ENCODE measurements at places on chromosomes 6 and 20.

DNA sequence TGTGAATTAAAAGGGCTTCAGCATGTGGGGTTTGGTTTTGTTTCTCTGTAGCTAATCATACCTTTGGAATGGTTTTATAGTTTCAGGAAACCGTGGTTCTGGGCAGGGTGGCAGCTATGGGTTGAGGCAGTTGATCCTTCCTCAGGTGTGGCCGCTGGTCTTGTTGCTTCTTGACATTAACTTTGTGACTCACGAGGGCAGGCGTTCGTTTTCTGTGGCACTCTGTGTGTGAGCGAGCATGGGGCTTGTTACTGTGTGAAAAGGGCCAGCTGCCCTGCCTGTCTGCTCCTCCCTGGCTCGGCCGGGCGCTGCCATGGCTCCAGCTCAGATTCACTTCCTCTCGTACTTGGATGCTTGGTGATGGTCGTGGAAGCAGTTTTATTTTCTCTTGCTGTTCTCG lies 16.2 kb downstream of the DNAJC5 start:
- DNase-seq = no peak

DNA sequence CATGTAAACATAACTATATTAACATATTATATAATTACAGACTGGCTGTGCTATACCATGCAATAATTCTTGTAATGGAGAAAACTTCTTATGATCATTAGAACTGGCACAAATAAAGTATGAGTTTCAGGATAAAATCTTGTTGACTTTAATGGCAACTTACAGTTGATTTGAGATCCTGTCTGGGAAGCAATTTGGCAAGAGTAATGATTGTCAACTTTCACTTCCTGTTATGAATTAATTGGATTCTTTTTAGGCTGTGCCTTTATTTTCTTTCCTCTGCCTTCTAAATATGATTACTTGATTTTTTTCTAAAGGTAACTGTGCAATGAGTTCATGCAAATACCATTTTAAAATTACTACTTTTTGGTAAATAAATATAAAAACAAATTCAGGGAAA lies 158.1 kb upstream of the B3GAT2 start:
- DNase-seq = no peak

GRCh38 chr6:16762268-16762549 lies 949 bp upstream of the ATXN1 start:
- no peak for DNase-seq

DNA sequence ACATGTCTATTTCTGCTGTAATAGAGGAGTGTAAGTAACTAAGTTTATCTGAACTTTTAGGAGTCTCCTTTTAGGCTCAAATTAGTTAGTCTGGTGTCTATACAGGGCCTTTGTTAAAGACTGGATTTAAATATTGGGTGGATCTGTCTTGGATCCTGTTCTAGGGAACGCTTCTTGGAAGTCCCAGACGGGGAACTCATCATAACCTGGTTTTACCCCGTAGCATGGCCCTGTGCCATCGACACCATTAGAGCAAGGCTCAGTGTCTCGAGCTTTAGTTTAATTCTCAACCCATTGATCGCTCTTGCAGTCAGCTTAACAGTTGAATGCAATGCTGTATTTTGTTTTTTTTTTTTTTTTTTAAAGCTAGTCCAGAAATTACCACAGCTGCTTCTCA lies 89.9 kb downstream of the CARMIL1 start:
- peak; percentile 85 for DNase-seq

DNA sequence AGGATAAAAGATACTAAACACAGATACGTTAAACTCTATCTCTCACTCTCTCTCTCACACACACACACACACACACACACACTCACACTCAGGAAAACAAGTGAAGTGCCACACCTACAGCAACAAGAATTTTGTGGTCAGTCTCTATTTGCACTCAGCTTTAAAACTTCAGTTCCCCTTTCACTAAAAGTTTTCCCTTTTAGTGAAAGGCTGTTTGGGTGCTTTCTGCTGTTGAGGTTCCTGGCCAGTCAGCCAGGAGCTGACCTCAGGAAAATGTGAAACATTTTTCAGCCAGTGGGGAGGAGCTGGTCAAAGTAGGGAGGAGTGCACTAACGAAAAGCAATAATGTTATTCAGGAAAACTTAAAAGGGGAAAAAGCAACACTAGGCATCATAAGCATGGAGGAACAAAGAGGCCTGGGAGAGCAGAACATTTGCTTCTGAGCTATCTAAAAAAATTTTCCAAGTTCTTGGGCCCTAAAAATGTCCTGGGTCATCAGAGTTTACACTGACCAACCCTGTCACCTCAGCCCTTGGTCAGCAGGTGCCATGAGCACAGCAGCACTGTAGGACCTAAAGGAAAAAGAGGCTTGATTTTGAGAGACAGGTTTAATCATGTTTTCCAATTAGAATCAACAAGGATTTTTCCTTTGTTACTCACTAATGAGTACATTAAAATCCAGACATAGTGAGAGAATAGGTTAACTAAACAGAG lies 30.7 kb upstream of the NT5E start:
- DNase-seq = no peak

DNA sequence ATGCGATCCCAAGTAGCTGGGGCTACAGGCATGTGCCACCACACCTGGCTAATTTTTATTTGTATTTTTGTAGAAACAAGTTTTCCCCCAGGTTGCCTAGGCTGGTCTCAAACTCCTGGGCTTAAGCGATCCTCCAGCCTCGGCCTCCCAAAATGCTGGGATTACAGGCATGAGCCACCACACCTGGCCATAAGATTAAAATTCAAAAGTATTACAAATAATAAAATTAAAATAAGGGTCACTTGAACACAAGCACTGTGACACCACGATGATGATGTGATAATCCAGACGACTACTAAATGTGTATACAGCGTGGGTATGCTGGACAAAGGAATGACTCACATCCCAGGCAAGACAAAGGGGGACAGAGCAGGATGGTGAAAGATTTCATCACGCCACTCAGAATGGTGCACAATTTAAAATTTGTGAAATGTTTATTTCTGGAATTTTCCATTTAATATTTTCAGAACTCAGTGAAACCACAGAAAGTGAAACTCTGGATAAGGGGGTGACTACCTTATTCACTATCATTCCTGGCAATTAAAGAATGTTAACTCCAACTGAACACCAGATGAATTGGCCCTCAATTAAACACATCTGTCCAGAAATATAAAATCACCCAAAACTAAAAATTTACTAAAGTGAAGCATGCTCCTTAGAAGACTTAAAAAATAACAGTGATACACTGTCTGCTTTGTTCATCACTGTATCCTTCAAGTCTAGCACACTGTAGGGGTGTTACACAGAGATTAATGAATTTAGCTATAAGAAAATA lies 13.1 kb downstream of the B4GALT5 start:
- DNase-seq = no peak

GRCh38 chr6:120451508-120451907 lies 882.8 kb downstream of the TBC1D32 start:
- no peak for DNase-seq

GRCh38 chr6:22880686-22881433 lies 311.5 kb downstream of the HDGFL1 start:
- no peak for DNase-seq

GRCh38 chr20:14207591-14207990 lies 129.8 kb downstream of the FLRT3 start:
- DNase-seq = no peak

DNA sequence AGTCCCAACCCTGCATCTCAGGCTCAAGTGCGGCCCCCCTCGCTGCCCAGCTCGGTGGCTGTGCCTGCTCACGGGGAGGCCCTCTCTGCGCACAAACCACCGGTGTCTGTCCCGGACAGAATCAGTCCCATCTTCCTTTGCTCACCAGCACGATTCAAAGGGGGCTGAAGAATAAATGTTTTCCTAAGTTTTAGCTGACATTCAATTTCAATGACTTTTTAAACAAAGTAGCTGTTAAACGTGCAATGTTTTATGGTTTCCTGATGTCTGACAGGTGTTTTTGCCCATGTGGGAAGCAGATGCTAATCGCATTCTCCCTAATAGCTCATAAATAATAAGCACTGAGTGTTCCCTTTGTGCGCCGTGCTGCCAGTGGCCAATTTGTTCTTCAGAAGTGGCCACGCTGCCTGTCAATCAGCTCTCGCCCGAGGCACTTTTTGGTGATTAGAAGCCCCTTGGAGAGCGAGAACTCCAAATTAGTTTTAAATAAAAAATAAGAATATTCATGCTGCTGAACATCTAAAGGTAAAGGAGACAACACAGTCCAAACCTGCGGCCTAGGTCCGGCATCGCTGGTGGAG lies 26.3 kb downstream of the BHLHE23 start:
- DNase-seq = peak; percentile 64

DNA sequence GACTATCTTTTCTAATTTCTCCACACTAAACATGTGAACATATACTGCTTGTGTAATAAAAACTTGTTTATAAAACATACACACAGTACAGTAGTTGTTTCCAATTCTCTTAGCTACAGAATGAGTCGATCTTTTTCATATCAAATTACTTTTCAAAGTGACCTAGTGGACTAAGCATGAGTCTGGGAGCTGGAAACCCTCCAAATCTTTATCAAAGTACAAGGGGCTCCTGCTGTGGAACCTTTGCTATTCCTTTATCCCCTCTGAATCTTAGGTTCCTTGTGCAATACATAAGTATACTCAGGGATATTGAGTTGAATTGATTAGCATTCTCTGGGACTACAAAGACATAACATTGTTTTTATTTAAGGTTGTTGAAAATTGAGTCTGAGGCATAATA lies 48.7 kb upstream of the TAB2 start:
- no peak for DNase-seq

DNA sequence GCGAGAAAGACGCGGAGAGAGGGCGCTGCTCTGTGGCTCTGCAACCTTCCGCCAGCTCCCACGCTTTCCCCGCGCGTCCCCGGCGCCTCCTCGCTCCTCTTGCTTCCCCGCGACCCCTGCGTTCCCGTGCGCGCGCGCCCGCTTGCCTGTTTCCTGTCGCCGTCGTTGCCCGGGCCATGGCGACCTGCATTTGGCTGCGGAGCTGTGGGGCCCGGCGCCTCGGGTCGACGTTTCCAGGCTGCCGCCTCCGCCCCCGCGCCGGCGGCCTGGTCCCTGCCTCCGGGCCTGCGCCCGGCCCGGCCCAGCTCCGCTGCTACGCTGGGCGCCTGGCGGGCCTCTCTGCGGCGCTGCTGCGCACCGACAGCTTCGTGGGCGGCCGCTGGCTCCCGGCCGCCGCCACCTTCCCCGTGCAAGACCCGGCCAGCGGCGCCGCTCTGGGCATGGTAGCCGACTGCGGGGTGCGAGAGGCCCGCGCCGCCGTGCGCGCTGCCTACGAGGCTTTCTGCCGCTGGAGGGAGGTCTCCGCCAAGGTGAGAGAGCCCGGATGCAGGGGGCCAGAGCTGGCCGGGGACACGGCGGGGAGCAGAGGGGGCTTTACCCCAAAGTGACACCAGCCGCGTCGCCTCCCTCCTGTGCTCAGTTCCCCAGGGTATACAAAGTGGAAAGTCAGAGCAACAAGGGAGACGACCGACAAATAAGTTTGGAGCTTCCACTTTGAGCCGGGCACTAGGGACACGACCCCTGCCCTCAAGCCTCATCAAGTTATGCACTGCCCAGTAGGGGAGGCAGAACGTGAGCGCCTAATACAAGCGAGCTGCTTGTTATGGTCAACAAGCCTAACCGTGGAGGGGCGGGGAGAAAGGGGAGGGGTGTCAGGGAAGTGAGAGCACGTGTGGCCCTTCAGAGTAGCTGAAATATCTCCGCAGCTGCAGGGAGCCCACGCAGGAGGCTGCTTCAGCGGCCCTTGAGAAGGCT lies at the start of gene ALDH5A1:
TSS of gene ALDH5A1 (plus strand) at position 149 of the 975 bp plus-strand sequence. CDS start at position 177, 28 bp downstream.
- peak; percentile 53 for DNase-seq

DNA sequence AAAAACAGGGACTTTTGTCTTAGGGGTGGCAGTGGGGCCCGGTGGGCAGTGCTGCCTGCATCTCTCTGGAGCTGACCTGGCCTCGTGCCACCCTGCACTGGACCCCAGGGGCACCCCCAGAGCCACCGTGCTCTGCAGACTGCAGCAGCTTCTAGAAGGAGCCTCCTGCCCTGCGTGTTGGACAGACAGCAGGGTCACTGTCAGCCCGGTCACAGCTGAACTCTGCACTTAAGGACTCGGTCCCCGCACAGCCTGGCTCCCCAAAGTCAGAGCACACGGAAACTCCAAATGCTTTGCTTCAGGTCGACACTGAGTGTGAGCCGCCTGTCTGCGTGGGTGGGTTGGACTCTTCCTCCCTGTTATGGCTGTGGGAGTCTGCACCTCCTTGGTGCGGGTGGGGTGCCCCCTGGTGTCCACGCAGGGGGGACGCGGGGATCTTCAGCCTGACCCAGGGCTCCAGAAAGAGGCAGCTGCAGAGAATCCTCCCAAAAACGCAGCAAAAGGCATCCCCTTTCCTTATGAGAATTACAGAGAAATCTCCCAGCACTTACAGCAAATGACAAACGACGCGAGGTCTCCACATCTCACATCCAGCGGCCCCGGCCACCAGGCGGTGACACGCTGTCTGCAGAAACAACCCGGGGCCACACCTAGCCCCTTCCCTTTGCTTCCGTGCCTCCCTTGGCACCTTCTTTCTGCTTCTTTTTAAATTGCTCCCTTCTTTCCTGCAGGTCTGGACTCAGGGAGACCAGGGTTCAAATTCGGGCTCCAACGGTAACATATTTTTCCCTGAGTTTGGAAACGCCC lies 36.3 kb upstream of the DACT2 start:
- peak; percentile 10 for DNase-seq

DNA sequence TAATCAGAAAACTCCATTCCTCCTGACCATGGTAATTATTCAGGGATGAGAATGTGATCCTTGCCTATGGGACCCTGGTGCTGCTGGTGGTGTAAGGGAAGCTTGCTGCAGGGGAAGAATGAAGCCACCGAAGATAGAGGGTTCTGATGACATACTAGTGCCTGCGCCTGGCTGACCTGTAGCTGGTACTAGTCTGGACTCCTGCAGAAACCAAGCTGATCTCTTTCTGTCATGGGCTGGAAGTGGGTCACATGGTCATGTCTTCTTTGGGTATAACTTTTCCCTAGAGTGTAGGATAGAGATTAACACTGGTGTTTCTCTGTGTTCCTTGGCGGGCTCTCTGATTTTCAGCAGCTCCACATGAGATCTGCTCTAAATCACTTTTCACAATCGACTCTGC lies 8.6 kb upstream of the SLC4A11 start:
- no peak for DNase-seq

DNA sequence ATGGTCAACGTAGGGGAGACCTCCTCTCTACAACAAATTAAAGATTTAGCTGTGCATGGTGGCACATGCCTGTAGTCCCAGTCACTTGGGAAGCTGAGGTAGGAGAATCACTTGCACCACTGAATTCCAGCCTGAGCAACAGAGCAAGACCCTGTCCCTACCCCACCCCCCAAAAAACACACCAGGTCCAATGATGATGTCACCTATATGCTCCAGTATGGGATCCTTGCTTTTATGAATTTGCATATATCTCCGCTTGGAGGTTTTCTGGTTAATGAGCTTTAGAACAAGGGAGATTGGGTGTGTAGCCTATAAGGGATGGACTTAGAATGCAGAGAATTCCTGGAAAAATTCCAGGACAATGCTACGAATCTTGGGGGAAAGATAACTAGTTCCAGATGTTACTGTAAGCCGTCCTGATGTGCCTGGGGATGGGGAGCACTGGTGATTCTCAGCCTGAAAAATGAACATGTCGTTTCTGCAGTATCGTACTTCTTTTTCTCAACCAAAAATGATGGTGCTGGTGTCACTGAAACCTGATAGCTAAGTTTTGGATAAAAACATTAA lies 61.1 kb downstream of the ZBTB2 start:
- DNase-seq = no peak

GRCh38 chr20:48198929-48199451 lies 413.7 kb upstream of the SULF2 start:
- no peak for DNase-seq
